ENCODE measurements at places on chromosomes 12 and 14.
A peak's percentile ranks its signal among the peaks of the same experiment; 100 is the strongest.

DNA sequence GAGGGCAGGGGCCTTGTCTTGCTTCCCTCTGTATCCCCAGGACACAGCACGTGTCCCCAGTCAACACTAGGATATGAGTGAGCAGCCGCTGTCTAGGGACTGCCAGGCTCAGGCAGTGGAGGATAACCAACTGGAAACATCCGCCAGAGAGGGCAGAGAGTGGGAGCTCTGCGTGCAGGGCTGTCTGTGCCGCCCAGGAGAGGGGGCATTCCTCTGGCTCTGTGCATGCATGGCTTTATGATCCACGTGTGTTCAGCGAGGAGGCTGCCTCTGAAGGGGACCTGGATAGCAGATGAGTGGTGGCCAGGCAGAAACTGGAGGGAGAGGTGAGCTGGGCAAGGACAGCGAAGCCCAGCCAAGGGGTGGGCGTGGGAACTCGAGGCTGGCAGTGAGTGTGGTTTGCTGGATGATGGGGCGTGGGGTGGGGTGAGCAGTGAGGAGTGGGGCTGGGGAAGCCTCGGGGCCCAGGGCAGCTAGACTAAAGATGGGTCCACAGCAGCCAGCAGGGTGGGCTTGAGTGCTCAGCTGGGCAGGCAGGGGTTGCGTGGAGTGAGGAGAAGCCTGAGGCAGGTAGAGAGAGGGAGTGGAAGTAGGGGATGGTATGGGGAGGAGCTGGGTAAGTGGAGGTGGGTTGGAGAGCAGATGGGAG is 72.9 kb downstream of the PRIMA1 start:
- no peak for DNase-seq

GRCh38 chr14:80059041-80059440 is 152.3 kb downstream of the DIO2 start:
- DNase-seq, result no peak

GRCh38 chr14:91286530-91286937 is 42.0 kb upstream of the GPR68 start:
- DNase-seq, result peak; percentile 87

GRCh38 chr12:27900920-27901879 is 71.3 kb downstream of the PTHLH start:
- no peak for DNase-seq

GRCh38 chr14:55348766-55349453 is 62.7 kb downstream of the ATG14 start:
- DNase-seq, result no peak

DNA sequence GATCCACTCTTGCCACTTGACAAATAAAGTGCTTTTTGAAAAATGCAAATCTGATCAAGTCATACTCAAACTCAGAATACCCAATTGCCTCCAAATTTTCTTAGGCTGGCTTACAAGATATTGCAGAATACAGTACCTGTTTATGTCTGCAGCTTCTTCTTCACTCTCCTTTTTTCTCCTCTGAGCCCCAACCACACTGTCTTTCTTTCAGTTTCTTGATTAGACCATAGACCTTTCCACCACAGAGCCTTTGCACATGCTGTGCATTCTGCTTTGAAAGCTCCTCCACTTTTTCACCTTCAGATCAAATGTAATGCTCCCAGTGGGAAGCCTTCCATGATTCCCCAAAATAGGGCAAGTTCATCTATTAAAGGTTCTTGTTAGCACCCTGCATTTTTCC is 13.9 kb upstream of the GYS2 start:
- no peak for DNase-seq

DNA sequence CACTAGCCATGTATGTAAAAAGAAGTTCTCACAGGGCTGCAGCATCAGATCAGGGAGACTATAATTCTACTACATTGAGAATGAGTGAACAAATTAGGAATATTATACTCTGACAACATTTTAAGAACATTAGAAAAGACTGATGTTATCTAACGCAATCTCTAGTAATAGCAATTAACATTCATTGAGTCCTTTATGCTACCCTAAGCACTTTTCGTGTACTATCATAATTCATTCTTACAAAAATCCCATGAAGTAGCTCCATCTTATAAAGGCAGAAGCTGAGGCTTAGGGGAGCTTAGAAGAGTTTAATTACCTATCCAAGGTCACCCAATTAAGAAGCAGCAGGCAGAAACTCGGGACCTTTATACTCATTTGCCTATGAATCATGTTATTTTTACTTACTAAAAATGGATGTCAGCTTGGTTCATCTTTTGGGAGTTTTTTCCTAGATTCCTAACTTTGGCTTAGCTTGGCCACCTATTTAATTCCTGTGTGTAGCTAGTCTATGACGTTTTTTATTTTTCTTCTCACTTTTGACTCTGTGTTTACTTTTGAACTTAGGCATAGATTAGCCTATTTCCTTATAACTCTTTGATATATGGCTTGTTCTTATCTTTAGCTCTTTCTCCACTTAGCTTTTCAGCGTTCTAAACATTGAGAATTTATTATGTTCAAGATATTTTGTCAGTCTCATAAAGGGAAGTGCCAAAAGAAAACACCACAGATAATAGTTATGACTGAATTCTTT is 333.5 kb upstream of the DCN start:
- no peak for DNase-seq

DNA sequence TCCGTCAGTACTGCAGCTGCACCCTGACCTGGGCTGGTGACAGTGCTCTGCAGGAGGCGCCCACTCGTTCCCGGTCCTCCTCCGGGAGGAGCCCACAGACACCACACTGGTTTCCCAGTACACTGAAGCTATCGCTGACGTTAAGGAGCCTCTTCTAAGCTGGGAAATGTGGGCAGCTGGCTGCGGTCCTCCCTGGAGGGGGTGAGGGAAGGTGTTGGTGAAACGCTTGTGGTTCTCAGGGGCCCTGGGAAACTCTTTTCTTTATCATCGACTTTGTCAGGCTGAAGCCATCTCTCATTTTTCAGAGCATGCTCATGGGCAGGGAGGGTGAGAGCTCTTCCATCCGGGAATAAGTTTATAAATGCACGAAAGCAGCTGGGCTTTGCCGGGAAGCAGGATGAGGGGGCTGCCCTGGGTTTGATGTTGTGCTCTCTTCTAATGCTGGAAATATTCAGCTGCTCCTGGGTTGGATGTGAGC is 176.0 kb downstream of the CHST11 start:
- DNase-seq, result no peak

DNA sequence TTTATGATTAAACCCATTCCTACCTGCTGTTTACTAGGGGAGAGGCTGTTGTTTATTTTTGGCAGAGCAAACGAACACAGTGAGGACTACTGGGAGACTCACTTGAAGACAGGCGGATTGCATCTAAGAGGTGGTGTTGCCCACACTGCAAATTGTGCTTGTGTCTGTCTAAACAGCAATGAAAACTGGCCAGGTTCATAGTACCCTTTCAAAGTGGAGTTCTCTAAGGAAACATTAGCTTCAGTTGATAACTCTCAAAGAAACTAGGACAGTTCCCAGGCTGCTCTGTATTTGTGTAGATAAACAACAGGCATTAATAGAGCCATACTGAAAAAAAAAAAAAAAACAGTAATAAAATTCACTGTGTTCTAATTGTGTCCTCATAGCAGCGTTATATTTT is 466.0 kb upstream of the RGS6 start:
- DNase-seq, result no peak

All from stimulated activated CD8-positive, alpha-beta memory T cell treated with anti-CD3 and anti-CD28 coated beads, Interleukin-4, amount 100 ng/mL, for 4 hours (primary cell).